Skeletal muscle cell (primary cell): ENCODE measurements at places on chromosomes 1 and 21.

GRCh38 chr1:25992689-25993171, 5.1 kb downstream of the PAFAH2 start:
- no peak for DNase-seq

DNA sequence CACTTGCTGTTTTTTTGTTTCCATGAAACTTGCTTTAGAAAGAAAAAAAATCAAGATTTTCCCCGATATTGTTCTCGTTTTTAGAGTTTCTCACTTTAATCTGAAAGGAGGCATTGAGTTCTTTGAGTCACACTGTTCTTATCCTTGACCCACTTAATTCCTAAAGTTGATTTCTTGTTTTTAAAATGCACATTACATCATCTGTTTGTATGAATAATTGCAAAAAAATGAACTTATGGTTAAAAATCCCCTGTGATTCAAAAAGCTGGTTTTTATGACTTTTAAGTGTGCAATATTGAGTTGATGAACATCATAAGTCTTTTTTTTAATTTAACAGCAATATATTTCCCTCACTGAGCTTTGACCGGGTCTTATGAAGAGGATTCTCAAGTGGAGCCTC, 131.6 kb downstream of the SNX7 start:
- DNase-seq: no peak

GRCh38 chr1:169483500-169483966, 2.2 kb downstream of the SLC19A2 start:
- peak; percentile 55 for DNase-seq

GRCh38 chr1:99110140-99111041, 105.7 kb upstream of the PLPPR5 start:
- no peak for DNase-seq

GRCh38 chr1:7755448-7755847, 15.6 kb upstream of the VAMP3 start:
- no peak for DNase-seq

DNA sequence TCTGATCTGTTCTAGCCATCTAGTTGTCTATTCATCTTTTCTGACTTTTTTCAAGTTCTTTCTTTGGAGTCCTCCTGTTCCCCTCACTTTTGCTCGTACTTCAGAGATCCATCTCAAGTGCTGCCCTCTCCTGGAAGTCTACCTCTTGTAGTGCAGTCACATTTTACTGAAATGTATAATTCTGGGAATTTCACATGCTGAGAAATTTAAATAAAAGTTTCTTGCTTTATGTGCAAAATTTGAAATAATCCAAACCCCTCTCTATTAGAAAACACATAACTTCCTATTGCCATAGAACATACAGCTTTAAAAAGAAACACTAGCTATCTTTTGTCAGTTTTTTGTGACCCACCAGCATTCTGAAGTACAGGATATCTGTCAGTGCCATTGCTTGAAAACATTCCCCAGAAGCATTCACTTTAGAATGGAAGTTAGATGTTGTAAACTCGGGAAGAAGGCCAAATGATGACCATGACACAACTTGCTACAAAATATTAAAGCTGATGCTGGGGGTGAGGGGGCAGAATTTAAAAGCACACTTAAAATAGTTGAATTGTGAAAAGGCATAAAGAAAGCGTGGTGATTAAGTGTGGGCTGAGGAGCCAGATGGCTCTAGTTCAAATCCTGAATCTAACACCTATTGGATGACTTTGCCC, 22.0 kb downstream of the RLF start:
- no peak for DNase-seq

DNA sequence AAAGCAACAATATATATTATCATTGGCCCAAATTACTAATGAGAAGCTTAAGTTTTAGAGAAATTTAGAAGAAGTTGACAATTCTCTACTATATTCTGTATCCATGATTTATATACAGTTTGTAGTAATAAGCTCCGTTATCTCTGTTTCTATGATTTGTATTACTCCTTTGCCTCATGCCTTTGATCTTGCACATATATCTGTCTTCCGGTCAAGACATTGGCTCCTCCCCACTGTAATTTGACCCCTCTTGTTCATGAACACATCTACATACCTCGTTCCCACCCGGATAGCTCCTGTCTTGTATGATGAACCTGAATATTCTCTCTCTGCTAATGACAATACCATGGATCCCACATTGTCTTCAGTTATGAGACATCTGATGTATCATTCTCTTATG, 581.0 kb upstream of the RGS18 start:
- no peak for DNase-seq

- DNase-seq: no peak
These were observed 129.8 kb downstream of the PBX1 start for GRCh38 chr1:164688791-164689190.
